GM12865 (cell line): ENCODE measurements at places on chromosomes 5 and 9.

DNA sequence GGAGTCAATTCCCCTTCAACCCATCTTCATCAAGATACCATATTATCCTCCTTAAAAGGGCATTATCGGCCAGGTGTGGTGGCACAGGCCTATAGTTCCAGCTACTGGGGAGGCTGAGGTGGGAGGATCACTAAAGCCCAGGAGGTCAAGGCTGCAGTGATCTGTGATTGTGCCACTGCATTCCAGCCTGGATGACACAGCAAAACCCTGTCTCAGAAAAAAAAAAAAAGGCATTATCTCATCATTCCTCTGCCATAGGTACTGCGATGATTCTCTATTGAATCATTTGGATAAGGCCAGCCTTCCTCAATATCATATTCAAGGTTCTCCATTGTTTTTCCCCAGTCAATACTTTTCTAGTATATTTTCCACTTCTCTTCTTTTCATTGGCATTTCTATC is 39.2 kb upstream of the RAB3C start:
- DNase-seq: no peak

- DNase-seq: no peak
Observed at GRCh38 chr5:72485430-72485974, 21.7 kb downstream of the ZNF366 start.

DNA sequence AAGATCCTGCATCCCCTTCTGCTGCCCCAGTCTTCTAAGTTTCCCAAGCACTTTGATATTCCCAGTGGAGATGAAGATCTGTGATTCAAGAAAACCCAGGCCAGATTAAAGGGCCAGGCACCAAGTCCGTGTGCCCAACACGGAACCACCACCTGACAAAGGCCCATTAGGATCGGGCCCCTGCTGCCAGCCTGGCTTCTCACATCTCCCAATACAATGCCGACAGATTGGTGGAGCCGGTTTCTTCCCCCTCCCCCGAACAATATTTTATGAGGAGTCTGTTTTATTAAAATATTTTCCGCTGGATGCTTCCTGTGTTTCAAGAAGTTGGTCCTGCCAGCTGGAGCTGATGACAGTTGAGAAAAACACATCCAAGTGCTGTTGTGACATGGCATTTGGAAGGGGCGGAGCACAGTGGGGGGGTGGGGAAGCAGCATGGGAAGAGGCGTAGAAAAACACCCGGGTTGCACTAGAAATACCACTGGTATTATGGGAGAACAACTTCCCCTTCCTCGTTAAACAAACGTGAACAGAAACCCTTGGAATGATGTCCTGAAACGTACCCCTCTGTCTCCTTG is 45.0 kb downstream of the CRB2 start:
- no peak for DNase-seq

GRCh38 chr9:108910914-108911313 is 23.0 kb downstream of the ELP1 start:
- DNase-seq: no peak

GRCh38 chr9:107316795-107317661 is 33.9 kb downstream of the RAD23B start:
- DNase-seq: no peak

- DNase-seq: no peak
Observed at GRCh38 chr9:116569111-116569510, 118.0 kb upstream of the TRIM32 start.

DNA sequence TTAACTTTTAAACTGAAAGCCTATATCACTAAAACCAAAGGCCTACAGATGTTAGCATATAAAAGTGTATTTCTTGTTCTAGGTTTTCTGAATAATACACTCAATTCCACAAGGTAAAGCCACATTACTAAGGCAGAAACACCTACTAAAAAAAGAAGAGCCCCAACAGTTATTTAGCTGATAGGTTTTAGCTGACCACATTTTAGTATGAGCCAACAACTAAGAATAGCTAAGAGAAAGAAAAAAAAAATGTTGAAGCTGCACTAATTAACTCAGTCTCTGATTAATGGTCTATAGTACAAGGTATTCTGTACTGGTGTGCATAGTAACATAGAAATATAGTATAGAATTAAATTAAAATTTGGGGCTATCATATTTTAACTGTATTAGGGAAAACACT is 23.5 kb downstream of the ZFR start:
- no peak for DNase-seq

GRCh38 chr5:149641000-149641576 is 59.8 kb downstream of the ARHGEF37 start:
- peak; percentile 66 for DNase-seq

GRCh38 chr9:124295159-124295794 is 37.5 kb downstream of the NEK6 start:
- peak; percentile 78 for DNase-seq

DNA sequence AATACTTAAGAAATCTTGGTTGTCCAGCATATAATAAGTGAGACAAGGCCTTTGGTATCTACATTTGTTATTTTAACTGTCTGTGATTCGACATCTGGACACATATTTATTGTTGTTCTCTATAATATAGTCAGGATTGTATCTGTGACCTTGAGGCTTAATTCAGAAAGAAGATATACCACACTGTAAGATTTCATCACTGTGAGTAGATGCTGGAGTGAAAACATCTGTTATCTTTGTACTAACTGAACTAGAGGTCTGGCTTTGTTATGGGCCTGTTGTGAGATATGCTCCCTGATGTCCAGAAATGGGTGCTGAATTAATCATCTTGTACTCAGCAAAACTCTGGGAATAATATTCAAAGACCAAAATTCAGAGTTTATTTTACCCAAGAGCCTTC is 148.5 kb downstream of the ISOC1 start:
- DNase-seq: no peak

DNA sequence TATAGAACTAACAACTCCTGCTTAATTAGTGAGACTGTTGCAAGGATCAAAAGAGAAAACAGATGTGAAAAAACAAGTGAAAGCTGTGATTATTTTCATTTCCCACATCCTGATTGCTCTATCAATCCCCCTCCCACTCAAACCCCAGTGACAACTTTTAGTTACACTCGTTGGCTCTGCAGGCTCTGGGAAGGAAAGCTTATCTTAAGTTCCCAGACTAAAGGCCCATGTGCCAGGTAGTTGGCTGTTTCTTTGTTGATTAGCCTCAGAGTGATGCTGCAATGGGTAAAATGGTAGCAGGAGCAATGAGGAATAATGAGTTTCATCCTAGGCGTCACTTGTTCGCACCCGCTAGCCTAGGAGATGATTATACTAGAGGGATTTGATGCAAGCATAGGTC is 133.3 kb upstream of the IFNE start:
- no peak for DNase-seq

DNA sequence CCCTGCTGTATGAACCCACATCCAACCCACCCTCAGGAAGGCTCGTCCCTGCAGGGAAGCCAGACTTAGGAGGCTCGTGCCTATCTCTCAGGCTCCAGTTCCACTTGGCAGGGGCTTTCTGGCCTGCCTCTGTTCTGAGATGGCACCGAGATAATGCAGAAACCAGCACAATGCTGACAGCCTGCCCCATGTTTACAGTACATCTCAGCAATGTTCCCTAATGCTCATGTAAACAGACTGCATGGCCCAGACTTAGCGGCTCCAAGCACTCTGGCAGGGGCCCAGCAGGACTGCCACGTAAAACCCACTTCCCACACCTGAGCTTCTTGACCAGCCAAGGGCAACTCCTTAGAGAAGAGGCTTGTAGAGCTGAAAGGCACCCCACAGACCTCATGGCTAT is 499.5 kb upstream of the BRINP1 start:
- DNase-seq: no peak

DNA sequence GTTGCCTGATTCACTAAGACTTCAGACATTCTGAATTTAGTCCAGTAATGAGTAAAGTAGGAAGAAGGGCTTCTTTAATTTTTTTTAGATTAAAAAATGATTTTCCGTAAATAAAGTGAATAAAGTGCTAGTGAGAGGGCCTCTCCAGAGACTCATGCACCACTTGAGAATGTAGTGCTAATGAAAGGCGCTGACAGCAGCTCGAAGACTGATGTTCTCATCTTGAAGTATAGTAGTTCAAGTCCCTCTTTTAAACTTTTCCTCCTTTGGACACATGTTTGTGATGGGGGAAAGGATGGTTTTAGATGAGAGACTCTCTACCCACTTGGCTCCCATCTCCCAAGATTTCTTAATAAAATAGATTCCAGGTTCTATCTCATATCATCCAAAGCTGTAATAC is 48.5 kb downstream of the G3BP1 start:
- DNase-seq: no peak

- DNase-seq: peak; percentile 41
Observed at GRCh38 chr9:126872516-126872915, 12.1 kb downstream of the ZBTB34 start.

DNA sequence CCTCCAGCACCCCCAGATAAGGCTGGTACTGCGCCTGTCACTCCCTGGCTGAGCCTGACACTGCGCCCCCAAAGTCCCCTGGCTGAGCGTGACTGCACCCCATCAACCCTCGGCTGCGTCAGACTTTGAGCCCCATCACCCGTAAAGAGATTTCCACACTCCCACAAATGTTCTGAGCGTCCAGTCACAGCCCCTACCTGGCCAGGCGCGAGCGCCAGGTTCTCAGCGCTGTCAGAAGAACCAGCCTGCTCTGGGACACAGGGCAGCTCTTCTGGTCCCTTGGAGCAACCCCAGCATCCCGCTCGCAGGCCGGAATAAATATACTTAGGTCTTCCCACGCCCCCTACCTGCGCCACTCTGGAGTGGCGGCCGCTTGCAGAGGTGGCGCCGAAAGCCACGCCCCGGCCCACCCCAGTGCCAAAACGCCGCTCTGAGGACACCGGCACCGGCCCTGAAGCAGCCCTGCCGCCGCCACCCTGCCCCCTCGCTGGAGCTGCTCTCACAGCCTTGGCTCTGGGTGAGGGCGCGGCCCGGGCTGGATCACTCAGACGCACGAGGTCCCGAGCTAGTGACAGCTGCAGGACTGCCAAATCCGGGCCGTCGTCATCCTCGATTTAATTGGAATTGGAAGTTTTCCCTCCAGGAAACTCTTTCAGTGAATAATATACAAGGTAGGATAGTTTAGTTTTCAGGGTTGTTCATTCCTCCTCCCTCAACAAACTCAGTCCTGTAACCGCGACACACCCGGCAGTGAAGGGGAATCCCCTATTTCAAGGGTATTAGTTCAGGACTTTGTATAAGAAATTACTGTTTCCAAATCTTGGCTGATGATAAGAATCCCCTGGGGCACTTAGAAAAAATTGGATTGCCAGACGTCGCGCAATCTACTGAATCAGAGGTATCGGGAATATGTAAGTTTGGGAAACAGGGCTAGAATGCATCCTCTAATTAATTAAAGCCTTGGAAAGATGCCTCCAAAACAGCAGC is 1.2 kb upstream of the CEMIP2 start:
- peak; percentile 47 for DNase-seq

- no peak for DNase-seq
Observed at GRCh38 chr5:30661730-30662129, 531.8 kb upstream of the CDH6 start.

DNA sequence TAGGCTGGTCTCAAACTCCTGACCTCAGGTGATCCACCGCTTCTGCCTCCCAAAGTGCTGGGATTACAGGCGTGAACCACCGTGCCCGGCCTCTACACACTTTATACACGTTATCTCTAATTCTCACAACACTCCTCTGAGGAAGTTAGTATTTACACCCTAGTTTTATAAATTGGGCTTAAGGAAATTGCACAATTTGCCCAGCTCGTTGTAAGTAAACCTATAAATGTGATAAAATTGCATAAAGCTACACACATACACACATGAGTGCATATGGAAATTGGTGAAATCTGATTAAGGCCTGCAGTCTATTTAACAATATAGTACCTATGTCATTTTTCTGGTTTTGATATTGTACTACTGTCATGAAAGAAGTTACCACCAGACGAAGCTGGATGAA is 4.4 kb upstream of the SLC4A9 start:
- DNase-seq: no peak

DNA sequence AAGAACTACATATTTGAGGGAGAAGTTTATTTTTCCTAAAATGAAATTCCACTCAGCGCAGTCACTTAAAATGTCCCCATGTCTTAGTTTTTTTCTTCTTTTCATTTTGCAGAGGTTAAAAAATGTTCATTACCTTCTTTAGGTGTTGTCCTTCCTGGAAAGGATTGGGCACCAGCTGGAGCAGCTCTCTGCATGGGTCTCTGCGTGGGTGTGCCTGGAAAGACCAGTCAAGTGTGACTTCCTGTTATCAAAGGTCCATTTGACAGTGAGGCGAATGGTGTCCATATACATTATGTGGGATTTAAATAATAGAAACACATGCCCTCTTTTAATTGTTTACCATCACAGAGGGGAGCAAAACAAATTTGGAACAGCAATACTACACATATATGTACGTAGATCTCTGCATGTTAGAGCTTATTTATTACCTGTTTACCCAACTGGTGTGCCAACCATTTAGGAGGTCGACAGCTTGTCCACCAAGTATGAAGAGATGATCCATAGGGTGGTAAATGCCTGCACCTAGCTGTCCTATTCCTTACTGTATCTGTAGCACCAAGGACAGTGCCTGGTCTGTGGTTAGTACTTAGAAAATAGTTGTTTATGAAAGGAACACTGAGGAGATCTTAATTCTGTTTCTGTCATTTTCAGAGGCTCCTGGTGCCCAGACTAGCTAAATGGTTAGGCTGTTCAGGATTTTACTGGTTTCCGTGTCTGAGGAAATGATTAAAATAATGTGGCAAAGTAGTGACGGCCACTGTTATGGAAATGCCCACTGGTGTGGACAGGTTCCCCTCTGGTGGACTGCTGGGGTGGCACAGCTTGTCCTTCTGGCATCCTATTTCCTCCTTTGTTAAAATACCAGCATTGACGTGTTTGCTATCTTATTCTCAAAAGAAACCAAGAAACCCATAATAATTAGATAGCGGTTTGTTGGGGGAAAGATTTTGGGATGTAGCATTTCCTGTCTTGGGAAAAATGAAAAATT is 200.4 kb downstream of the MAST4 start:
- no peak for DNase-seq

DNA sequence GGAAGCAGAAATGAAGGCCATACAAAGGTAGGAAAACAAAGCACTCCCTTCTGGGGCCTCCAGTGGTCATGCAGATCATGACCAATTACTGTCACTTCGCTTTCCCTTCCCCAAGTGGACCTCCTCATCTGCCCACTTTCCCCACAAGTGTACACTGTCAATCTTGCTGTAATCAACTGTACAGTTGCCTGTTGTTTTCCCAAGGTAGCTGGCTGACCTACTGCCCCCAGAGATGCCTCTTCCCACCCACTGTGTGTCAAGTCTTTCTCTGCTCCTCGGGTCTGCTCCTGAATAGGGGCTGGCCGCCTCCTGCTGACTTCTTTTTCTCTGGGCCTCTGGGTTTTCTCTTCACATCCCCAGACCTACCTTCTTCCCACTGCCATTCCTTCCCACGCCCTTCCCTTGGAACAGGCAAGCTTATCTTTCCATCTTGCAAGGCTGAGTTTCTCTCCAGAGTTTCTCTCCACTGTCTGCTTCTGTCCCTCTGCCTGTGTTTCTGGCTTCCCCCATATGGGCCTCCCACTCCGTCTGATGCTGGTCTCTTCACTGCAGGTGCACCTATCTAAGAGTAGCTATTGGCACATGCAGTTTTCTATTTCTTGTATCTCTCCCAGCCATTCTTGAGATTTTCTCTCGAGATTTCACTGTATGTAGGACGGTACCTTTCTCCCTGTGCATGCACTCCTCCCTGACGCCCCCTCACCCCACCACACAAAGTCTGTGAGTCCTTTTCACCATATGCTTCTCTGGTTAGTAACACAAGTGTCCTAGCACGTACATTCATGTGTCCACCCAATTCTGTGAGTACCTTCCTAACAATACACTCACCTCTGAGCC is 2.4 kb downstream of the ELL2 start:
- DNase-seq: peak; percentile 42

GRCh38 chr9:27548055-27548741 is 18.6 kb upstream of the MOB3B start:
- peak; percentile 13 for DNase-seq
